ENCODE measurements at places on chromosomes 16 and 17. TPM values are rescaled to one million over a fixed set of nuclear protein-coding genes. Genes with fewer than 3 reads are reported as not detected.

LMF1 gene
- total RNA-seq = 8.8 TPM

TP53TG3 gene
- not detected for total RNA-seq

FOXN1 gene
- not detected for total RNA-seq

PER1 gene
- 1.3 TPM for total RNA-seq

SRSF2 gene
- 619 TPM for total RNA-seq

ZKSCAN2 gene
- 2.2 TPM for total RNA-seq

TSC2 gene
- 64.4 TPM for total RNA-seq

TPSB2 gene
- total RNA-seq = not detected

RHBDF2 gene
- total RNA-seq = 5.9 TPM

TP53TG3C gene
- total RNA-seq = not detected

ARL5C gene
- not detected for total RNA-seq

POLDIP2 gene
- 244 TPM for total RNA-seq

CLEC10A gene
- total RNA-seq = not detected

KRT24 gene
- not detected for total RNA-seq

NKD1 gene
- 0.07 TPM for total RNA-seq

CCDC200 gene
- not detected for total RNA-seq

TSR1 gene
- 30.9 TPM for total RNA-seq

TBC1D3B gene
- not detected for total RNA-seq

CCL11 gene
- total RNA-seq = not detected

PRR15L gene
- not detected for total RNA-seq

CDH5 gene
- total RNA-seq = 1.8 TPM

CDC6 gene
- 111 TPM for total RNA-seq

HOXB8 gene
- 4.8 TPM for total RNA-seq

RAB37 gene
- total RNA-seq = not detected

OR3A3 gene
- total RNA-seq = not detected

OR3A2 gene
- not detected for total RNA-seq

CREBBP gene
- 7.0 TPM for total RNA-seq

MYO15B gene
- 4.7 TPM for total RNA-seq

CFAP97D1 gene
- total RNA-seq = not detected

C16orf46 gene
- total RNA-seq = 0.07 TPM

TNP2 gene
- not detected for total RNA-seq

EPN3 gene
- total RNA-seq = not detected

RNF222 gene
- not detected for total RNA-seq

CLDN7 gene
- total RNA-seq = not detected

LGALS9 gene
- total RNA-seq = 1.2 TPM

NLRC3 gene
- total RNA-seq = not detected

FAM234A gene
- 65.6 TPM for total RNA-seq

SLC6A4 gene
- not detected for total RNA-seq

SLC52A1 gene
- not detected for total RNA-seq

ITGB4 gene
- total RNA-seq = not detected

HSD17B1 gene
- total RNA-seq = 2.8 TPM

SLX1A gene
- 30.9 TPM for total RNA-seq

EVI2A gene
- 0.39 TPM for total RNA-seq

SOCS1 gene
- total RNA-seq = not detected

CDRT15L2 gene
- not detected for total RNA-seq

TMIGD1 gene
- not detected for total RNA-seq

RASL10B gene
- 2.6 TPM for total RNA-seq

NPIPA3 gene
- 0.43 TPM for total RNA-seq

Data from MG63 (cell line).